H7 (cell line): ENCODE measurements at places on chromosomes 1 and 21.
A peak's percentile ranks its signal among the peaks of the same experiment; 100 is the strongest.

GRCh38 chr1:5982868-5983267 lies 9.4 kb downstream of the NPHP4 start:
- no peak for DNase-seq

- no peak for DNase-seq
These were observed 45.1 kb downstream of the PDPN start for GRCh38 chr1:13628711-13629110.

- peak; percentile 85 for DNase-seq
These were observed at the start of gene CR2 for GRCh38 chr1:207454046-207454964. Gene CR2, plus strand, starts transcription at chr1:207454328. Its CDS starts 91 bp downstream, at chr1:207454419.

DNA sequence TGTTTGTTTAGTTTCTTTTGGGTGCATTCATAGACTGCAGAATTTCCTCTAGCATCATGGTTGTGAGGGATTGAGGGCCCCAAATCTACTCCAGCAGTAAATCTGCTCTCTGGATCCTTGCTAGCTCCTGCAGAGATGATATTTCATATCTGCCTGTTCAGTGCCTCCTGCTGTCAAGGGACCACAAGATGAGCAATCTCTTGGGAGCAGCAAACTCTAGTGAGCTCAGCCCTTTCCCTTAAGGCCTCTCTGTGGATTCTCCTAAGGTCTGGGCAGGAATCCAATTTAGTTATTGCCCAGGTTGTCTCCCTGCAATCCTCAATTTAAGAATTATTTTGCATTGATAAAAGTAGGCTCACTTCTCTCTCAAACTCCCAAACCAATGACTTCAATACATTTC lies 76.9 kb downstream of the RGS18 start:
- DNase-seq, result no peak

- DNase-seq, result peak; percentile 66
These were observed 18.0 kb upstream of the BTG2 start for GRCh38 chr1:203287109-203287893.

DNA sequence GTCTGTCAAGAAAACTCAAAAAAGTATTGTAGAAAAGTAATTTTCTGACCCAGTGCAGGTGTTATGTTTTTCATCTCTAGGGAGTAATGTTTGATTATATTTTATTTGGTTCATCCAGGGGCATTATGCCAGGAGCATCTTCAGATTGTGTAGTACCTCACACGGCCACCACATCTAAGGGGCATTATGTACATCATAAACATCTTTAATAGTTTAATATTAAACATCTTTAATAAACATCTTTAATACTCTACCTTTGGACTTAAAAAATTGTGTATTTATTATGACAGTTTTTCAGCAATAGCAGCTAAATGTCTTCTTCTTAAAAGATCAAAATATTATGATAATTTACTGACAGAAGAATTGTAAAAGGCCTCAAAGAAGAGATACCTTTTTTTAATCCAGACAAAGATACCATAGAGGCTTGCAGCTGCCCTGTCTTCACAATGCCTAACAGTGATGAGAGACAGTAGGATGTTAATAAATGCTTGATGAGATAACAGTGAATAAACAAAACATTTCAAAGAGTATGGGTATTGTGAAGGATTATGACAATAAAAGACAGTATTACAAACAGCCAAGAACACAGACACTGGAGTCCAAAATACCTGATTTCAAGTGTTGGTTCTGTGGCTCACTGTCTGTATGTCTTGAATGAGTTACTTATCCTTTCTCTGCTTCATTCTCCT lies 240.9 kb upstream of the ADGRL2 start:
- no peak for DNase-seq

DNA sequence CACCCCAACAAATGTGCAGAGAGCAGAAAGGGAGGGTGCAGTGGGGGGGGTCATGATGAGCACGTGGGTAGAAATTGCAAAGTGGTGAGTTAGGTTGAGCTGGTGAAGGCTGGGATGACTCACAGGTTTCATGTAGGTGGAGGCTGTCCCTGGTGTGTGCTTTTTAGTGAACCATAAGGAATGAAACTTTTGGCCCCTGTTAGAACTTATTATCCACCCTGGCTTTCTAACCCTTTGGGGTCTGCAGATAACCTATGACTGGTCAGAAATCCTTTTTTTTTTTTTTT lies 46.9 kb downstream of the DOP1B start:
- no peak for DNase-seq

DNA sequence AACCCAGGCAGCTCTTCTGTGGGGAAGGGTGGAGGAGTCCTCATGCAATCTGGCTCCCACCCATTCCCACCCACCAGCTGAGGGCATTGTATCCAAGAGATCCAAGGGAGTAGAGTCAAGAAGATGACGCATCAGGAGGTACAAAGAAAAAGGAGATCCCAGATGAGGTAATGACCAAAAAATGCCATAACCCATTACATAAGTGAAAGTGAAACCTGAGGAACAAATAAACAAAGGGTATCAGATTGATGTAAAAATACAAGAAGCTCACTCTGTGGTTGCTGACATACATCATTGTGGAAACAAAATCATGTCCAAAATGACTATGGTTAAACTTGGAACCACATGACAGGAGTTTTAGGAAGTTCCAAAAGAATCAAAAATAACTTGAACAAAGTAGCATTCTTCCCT lies 42.5 kb downstream of the CCN1 start:
- DNase-seq, result no peak

GRCh38 chr1:223733898-223734852 lies 21.8 kb downstream of the CAPN2 start:
- DNase-seq, result peak; percentile 67

- peak; percentile 74 for DNase-seq
These were observed 404 bp downstream of the LRRC8C start for GRCh38 chr1:89633248-89633799.

- DNase-seq, result no peak
These were observed 17.0 kb upstream of the SLC5A9 start for GRCh38 chr1:48205522-48205921.

- no peak for DNase-seq
These were observed 975.7 kb upstream of the ADGRL4 start for GRCh38 chr1:79982211-79982610.

- no peak for DNase-seq
These were observed 5.2 kb upstream of the FAM89A start for GRCh38 chr1:231045286-231045685.
